Activated T-cell treated with anti-CD3 and anti-CD28 coated beads for 48 hours (primary cell): ENCODE measurements at places on chromosomes 7 and 10.

DNA sequence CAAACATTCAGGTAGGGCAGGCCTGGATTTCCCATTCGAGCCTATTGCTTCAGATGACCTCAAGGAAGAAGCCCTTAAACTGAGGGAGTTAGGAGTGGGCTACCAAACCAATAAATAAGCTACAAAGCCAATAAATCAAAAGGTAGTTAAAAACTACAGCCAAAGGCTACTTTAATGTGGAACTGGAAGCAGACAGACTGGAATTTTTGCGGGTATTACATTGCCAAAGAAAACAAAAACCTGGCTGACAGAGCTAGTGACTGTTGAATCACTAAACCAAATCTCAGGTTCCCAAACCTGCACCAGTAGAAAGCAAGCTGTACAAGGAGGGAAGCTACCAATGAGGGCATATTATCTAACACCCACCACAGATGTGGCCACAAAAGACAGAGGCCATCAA, 315.6 kb downstream of the GRM8 start:
- DNase-seq, result no peak

DNA sequence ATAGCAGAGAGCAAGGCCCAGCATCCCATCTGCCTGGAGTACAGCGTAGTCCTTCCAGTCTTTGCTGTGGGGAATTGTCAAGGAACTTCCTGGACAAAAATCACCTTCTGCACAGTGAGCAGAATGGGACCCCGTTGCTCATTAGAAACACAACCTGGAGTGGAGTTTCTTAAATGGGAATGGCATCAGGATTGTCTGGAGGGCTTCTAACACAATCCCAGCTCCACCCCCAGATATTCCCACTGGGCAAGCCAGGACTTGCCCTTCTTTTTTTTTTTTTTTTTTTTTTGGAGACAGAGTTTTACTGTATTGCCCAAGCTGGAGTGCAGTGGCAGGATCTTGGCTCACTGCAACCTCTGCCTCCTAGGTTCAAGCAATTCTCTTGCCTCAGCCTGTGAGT, 356.4 kb downstream of the GALNT17 start:
- DNase-seq, result no peak

- DNase-seq, result no peak
Measured at GRCh38 chr10:120600871-120601649, 144.0 kb downstream of the PLPP4 start.

DNA sequence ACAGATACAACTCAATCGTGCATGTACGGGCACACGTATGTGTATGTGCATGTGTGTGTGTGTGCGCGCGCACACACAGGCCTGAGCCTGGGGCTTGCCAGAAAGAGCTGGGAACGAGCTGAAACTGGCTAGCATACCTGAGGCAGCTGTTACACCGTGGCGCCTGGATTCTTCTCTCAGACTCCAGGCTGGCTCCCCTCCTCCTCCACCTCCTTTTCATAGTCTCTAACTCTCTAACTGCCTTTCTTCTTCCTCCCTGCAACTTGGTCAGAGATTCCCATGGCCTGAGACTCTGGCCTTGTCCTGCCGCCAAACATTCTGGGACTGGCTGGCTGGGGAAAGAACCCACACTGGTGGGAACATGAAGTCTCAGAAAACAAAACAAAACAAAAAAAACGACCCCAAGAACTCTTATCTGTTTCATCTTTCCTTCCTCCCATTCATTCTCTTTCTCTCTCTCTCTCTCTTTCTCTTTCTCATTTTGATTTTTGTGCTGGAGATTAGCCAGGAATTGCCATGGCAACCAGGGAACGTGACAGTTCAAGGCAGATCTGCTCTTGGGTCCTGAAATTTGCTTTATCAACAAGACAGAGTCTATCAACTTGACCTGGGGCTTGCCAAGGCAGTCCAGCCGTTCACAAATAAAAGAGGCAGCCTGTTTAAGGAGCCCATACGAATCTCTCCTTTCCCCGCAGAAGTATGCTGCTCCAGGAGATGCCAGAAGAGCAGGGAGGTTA, 76.8 kb upstream of the SEM1 start:
- no peak for DNase-seq

DNA sequence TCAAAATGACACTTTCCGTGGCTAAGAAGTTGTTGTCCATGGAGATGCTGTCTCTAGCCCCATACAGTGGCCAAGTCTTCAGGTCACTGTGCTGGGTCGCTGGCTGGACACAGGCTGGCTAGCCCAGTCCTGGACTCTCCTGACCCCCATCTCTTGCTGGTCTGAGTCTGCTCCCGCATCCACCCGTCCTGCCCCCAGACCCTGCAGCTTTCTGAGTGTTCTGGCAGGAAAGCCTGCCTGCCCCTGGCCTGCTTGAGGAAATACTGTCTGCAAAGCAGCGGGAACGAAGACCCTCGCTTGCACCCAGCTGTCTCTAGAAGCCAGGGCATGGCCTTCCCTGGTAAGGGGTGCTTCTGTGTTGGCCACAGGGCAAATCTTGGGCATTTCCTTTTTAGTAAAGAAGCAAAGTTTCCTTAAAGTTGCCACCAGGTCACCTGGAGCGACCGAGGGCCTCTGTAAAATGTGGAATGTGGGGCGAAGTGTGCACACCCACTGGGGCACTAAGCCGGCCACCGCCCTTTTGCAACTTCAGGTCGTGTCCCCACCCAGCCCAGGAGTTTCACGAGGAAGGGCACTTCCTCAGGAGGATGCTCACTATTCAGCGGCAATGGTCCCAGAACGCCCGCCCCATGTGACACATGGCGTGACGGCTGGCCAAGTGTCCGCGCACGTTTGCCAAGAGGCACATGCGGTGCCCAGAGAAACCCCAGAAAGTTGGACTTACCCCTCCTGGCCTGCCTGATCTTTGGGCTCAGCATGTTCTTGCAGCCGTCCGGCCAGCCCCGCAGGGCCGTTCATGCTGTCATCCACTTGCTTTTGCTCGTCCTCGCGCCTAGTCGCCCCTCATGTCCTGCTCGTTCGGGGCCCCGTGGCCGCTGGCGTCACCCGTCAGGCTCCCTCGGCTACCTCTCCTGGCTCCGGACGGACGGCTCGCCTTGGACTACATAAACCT, 558 bp downstream of the ARHGAP22 start:
- DNase-seq, result no peak

- DNase-seq, result no peak
Measured at GRCh38 chr10:14244147-14244546, 86.6 kb downstream of the FRMD4A start.

- no peak for DNase-seq
Measured at GRCh38 chr7:152911226-152911560, 151.6 kb downstream of the ACTR3B start.

GRCh38 chr10:78861529-78862327, 207.0 kb upstream of the ZMIZ1 start:
- no peak for DNase-seq

GRCh38 chr7:121062671-121063279, 74.3 kb downstream of the CPED1 start:
- no peak for DNase-seq

DNA sequence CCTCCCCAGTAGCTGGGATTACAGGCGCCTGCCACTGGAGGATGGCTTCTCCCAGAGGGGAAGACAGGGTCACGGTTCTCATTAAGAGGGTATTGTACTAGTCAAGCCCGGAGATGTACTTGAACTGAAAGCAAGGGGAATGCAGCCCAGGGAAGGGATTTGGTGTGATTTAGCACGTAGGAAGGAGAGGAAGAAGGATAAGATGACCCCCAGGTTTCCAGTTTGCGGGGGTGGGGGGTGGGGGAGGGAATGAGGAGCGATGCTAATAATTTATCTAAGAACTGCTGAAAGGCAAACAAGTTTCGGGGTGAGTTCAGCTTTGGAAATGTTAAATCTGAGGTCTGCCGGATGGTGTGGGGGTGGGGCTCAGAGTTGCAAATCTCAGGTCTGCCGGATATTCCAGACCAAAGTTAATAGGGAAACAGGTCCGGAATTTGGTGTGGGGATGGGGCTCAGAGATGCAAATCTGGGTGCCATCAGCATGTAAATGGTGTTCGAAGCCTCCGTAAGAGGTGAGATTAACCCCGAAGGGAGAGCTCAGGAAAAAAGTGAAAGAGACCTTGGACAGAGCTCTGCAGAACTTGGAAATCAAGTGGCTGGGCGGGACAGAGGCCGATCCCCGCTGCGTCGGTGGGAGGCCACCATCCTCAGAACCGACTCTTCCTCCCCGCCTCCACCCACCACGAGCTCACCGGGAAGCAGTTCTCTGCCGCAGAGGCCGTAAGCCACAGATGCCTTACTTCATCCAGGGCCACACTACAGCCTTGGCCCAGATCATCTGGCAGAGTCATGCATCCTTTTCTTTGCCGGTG, 1.6 kb upstream of the SEPHS1 start:
- DNase-seq, result peak; percentile 18

- DNase-seq, result peak; percentile 29
Measured at GRCh38 chr7:39950473-39951225, 593 bp downstream of the CDK13 start.

DNA sequence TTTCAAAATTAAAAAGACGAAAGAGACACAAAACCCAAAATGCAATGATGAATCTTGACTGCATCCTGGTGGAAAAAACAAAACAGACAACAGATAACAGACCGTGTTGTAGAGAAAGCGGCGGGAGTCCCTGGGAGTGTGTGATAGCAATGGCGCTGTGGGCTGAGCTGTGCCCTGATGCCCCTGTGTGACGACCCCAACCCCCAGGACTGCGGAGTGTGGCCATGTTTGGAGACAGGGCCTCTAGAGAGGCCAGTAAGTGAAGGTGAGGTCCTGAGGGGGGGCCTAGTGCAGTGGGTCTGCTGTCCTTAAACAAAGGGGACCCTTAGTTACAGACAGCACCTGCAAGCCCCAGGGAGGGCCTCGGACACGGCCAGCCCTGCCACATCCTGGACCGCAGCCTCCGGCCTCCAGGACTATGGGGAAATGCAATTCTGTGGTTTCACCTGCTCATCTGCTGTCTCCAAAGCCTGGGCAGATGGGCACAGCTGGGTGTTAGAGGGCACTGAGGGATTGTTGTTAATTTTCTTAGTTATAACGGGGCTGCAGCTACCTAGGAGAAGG, 277.7 kb downstream of the DNAJB6 start:
- no peak for DNase-seq
